ENCODE measurements at places on chromosomes 6 and 20.

- H3K4me1 ChIP-seq = no peaks in the 10 kb centered on the region
- no peak overlapping the region for H3K27ac ChIP-seq
- no peaks in the 10 kb centered on the region for H3K27me3 ChIP-seq
- no peak for DNase-seq
- no peak overlapping the region for H3K4me3 ChIP-seq
- H3K36me3 ChIP-seq = peaks cover 16% of the 10 kb centered on the region
Measured at GRCh38 chr6:136635615-136636014, 85.4 kb upstream of the MAP7 start.

- no peaks in the 10 kb centered on the region for H3K27me3 ChIP-seq
- H3K36me3 ChIP-seq = no peaks in the 10 kb centered on the region
- H3K4me3 ChIP-seq = no peak overlapping the region
- no peaks in the 10 kb centered on the region for H3K4me1 ChIP-seq
Measured at GRCh38 chr20:2759143-2759542, 41.3 kb downstream of the CPXM1 start.

- H3K36me3 ChIP-seq = no peaks in the 10 kb centered on the region
- no peaks in the 10 kb centered on the region for H3K27me3 ChIP-seq
- no peak overlapping the region for H3K4me3 ChIP-seq
- DNase-seq = no peak
Measured at GRCh38 chr6:7159790-7160525, 52.2 kb downstream of the RREB1 start.

DNA sequence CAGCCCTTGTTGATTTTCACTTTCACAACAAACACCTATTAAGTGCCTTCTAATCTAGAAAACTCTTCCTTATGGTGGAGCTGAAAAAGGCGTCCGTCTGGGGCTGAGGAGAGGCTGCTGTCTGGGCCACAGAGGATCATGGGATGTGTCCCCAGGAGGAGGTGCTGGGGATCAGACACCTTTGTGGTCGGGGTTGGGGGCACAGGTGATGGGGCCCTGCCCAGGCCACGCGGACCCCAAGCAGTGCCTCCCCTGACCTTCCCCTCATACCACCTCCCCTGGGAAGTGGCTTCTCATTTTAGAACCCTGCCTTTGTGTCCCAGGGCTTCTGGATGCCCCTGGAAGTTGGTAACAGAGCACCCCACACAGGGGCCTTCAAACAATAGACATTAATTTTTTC is 41.1 kb downstream of the SUN5 start:
- no peaks in the 10 kb centered on the region for H3K4me1 ChIP-seq
- H3K27me3 ChIP-seq = no peaks in the 10 kb centered on the region
- H3K36me3 ChIP-seq = no peaks in the 10 kb centered on the region
- no peak overlapping the region for H3K4me3 ChIP-seq

DNA sequence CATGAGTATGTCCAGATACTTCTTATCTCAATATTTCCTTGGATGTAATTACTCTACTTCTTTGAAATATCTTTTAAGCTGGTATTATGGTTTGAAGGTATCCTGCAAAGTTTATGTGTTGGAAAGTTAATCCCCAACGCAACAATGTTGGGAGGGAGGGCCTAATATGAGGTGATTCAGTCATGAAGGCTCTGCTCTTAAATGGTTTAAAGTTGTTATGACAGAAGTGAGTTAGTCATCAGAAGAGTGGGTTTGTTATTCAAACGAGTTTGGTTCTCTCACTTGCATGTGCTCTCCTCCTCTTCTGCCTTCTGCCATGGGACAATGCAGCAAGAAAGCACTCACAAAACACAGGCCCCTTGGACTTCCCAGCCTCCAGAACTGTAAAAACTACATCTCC is 176.3 kb downstream of the KCNQ5 start:
- no peaks in the 10 kb centered on the region for H3K27me3 ChIP-seq
- H3K4me3 ChIP-seq = no peak overlapping the region
- H3K36me3 ChIP-seq = no peaks in the 10 kb centered on the region
- H3K27ac ChIP-seq = no peak overlapping the region

GRCh38 chr6:88698661-88699060 is 264.8 kb downstream of the RNGTT start:
- DNase-seq = no peak
- H3K27ac ChIP-seq = no peak overlapping the region
- H3K36me3 ChIP-seq = no peaks in the 10 kb centered on the region
- H3K4me3 ChIP-seq = no peak overlapping the region

DNA sequence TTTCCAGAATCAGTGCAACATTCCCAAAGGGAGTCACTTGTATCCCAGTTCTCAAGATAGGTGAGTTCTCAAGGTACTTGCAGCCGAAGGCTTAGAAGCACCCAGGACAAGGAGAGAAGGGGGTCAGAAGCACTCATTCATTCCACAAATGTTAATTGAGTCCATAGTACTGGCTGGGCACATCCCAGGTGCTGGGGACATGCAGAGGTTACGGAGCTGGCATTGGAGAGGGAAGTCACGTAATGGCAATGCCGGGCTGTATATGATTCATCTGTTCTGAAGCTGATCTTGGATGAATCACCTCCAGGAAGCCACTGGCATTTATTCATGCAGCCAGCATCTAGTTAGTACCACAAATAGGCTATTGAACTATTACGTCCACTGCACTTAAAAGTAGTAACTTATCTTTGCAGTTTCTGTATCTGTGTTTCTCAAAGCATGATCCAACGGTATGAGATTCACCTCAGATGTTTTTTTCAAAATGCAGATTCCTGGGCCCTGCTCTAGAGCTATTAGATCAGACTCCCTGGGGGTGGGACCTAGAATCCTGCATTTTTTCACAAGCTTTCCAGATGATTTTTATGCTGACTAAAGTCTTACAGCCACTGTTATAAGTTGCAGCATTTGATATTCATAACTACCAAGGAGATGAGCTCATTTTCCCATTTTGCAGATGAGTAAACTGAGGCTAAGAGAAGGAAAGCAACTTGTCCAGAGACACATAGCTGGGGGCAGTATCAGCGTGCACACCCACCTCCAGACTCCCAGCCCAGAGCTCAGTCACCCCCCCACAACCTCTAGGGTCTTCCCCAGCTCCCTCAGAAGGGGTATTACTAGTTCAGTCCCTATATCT is 44.1 kb upstream of the ID1 start:
- H3K27me3 ChIP-seq = no peaks in the 10 kb centered on the region
- peaks cover 24% of the 10 kb centered on the region for H3K36me3 ChIP-seq
- peak overlapping the region; percentile 46 for H3K27ac ChIP-seq

- no peaks in the 10 kb centered on the region for H3K36me3 ChIP-seq
- H3K27ac ChIP-seq = no peak overlapping the region
- H3K27me3 ChIP-seq = no peaks in the 10 kb centered on the region
- no peak overlapping the region for H3K4me3 ChIP-seq
- H3K4me1 ChIP-seq = peaks cover 8% of the 10 kb centered on the region
Measured at GRCh38 chr6:134247231-134247833, 70.6 kb downstream of the SGK1 start.

DNA sequence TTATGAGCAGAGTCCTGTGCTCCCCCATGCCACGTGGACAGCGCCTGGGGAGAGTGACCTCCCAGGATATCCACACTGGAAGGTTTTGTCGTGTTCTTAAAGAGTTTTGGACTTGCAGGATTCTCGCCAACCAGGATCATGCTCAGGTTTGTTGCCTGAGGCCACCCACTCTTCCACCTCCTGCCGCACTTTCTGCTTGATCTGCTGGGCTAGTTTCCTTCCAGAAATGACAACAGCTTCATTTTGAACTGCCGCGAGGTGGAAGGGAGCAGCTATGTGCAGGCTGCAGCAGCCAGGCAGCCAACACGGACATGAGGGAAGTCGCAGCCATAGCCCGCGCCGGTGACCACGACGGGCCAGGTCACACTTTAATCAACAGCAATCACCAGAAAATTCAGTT is 27.7 kb upstream of the SEC63 start:
- no peak for DNase-seq
- no peaks in the 10 kb centered on the region for H3K27me3 ChIP-seq

DNA sequence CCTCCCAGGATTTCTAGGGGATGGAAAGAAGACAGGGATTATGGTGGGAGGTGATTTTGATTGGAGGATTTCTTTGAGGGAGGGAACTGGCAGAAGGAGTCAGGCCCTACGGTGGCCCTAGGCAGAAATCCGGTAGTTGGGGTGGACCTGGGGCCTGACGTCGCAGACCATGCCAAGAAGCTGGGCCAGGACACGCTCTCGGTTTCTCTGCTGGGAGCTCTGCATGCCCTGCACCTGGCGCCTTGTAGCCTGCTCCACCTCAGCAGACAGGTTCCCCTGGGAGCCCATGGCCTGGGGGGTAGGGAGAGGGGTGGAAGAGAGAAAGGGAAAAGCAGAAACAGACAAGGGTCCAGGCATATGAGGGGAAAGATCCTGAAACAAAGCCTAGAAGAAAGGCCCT is 1.1 kb downstream of the ATP6V1G2 start:
- DNase-seq = no peak
- peaks cover 31% of the 10 kb centered on the region for H3K4me1 ChIP-seq
- no peaks in the 10 kb centered on the region for H3K27me3 ChIP-seq

DNA sequence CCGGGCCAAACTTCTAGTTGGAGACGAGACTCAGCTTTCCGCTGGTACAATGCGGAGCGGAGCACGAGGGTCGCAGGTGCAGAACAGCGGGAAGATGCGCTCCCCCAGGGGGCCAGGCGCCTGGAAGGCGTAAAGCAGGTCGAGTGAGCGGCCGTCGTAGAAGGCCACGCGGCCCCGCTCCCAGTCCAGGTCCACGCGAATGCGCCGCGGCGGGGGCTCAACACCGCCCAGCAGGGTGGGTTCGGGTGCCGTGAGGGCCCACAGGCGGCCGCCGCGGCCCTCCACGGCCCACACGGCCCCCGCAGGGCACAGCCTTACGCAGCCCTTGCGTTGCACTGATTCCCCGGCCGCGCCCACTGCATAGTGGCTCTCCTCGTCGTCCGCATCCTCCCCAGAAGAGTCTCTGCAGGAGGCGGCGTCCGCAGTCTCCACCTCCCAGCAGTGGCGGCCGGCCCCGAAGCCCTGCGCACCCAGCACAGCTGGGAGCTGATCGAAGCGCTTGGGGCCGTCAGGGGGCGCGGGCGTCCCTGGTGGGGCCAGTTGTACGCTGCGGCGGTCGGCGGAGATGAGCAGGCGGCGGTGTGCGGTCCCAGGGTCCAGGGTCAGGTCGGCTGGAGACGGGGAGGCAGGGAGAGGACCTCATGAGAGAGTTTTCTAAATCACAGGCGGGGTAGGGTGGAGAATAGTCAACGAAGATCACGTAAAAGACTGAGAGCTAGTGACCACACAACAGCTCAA is 4.3 kb downstream of the PPP1R11 start:
- DNase-seq = no peak
- H3K27ac ChIP-seq = no peak overlapping the region
- H3K36me3 ChIP-seq = no peaks in the 10 kb centered on the region
- H3K4me1 ChIP-seq = peaks cover 17% of the 10 kb centered on the region
- no peak overlapping the region for H3K4me3 ChIP-seq
- H3K27me3 ChIP-seq = peaks cover 4% of the 10 kb centered on the region

GRCh38 chr6:6622501-6622900 is 34.0 kb downstream of the LY86 start:
- H3K27ac ChIP-seq = no peak overlapping the region
- H3K27me3 ChIP-seq = no peaks in the 10 kb centered on the region
- no peak overlapping the region for H3K4me3 ChIP-seq
- no peak for DNase-seq
- H3K4me1 ChIP-seq = no peaks in the 10 kb centered on the region
- H3K36me3 ChIP-seq = no peaks in the 10 kb centered on the region

DNA sequence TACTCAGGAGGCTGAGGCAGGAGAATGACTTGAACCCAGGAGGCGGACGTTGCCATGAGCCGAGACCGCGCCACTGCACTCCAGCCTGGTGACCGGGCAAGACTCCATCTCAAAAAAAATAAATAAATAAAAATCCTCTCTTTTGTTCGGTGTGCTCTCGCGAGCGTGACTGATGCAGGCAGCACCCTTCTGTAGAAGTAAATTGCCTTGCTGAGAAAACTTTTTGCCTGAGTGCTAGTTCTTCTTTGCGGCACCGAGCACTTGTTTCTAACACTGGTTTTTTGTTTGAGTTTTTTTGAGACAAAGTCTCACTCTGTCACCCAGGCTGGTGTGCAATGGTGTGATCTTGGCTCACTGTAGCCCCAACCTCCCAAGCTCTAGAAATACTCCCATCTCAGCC is 30.5 kb downstream of the PLN start:
- no peak overlapping the region for H3K27ac ChIP-seq
- H3K36me3 ChIP-seq = peaks cover 8% of the 10 kb centered on the region
- H3K4me3 ChIP-seq = no peak overlapping the region
- DNase-seq = no peak
- H3K27me3 ChIP-seq = no peaks in the 10 kb centered on the region
- no peaks in the 10 kb centered on the region for H3K4me1 ChIP-seq

DNA sequence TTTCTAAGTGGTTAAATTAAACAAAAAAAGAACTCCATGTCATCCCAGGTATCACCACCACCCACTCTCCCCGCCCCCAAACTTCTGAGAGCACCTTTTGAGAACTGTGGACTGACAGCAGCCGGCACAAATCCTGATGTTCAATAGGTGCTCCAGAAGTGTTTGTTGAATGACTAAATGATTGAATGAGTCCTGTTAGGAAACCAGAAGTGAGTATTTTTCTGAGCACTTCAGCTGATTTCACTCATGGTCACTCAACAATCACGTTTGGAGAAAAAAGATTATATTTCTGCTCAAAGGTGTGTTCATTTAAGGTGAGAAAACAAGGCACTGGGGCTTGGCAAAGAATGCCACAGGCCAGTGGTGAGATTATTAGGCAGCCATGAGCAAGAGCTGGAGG is 6.2 kb upstream of the HNF4A start:
- H3K27ac ChIP-seq = no peak overlapping the region
- H3K4me3 ChIP-seq = no peak overlapping the region
- H3K36me3 ChIP-seq = no peaks in the 10 kb centered on the region
- H3K27me3 ChIP-seq = no peaks in the 10 kb centered on the region

- no peaks in the 10 kb centered on the region for H3K27me3 ChIP-seq
- peak overlapping the region; percentile 12 for H3K4me3 ChIP-seq
- peak overlapping the region; percentile 94 for H3K27ac ChIP-seq
- H3K4me1 ChIP-seq = peaks cover 23% of the 10 kb centered on the region
- H3K36me3 ChIP-seq = no peaks in the 10 kb centered on the region
- no peak for DNase-seq
Measured at GRCh38 chr6:139027620-139028182, 844 bp upstream of the ABRACL start.

- H3K27ac ChIP-seq = no peak overlapping the region
- peaks cover 13% of the 10 kb centered on the region for H3K4me1 ChIP-seq
- peak overlapping the region; percentile 38 for H3K4me3 ChIP-seq
- peak; percentile 85 for DNase-seq
Measured at GRCh38 chr6:43454696-43455530, 435 bp downstream of the DLK2 start.

DNA sequence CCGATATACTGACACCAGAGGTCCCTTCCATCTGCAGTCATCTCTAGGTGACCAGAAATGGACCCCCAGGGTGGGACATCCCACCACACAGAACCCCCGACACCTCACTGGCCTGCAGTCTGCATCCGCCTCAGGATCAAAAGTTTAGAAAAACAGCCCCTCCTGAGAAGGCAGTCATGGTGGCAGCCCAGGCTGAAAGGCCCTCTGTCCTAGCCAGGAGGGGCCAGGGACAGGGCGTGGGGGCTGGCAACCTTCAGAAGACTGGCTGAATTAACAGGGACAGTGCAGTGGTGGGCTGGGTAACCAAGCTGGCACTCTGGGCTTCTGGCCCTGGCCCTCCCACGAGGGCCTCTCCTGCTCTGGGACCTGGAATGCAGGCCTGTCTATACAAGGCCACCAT is 34.3 kb upstream of the MDFI start:
- DNase-seq = no peak
- no peak overlapping the region for H3K4me3 ChIP-seq
- H3K27ac ChIP-seq = no peak overlapping the region
